ENCODE measurements at places on chromosomes 6 and 20.

GRCh38 chr20:7207186-7207798, 439.8 kb downstream of the BMP2 start:
- DNase-seq = no peak

- DNase-seq = no peak
Observed at GRCh38 chr20:23155141-23155590, 69.0 kb upstream of the CD93 start.

GRCh38 chr6:90406142-90406794, 109.6 kb upstream of the BACH2 start:
- DNase-seq = no peak

- DNase-seq = no peak
Observed at GRCh38 chr20:24523661-24524060, 54.2 kb downstream of the SYNDIG1 start.

- no peak for DNase-seq
Observed at GRCh38 chr20:48047447-48047846, 262.2 kb upstream of the SULF2 start.

- DNase-seq = no peak
Observed at GRCh38 chr6:38482466-38482865, 157.3 kb downstream of the BTBD9 start.

- DNase-seq = no peak
Observed at GRCh38 chr6:49454787-49455709, 8.0 kb downstream of the MMUT start.
